CD4-positive, alpha-beta memory T cell (primary cell): ENCODE measurements at places on chromosomes 12 and 14. TPM values are rescaled to one million over a fixed set of nuclear protein-coding genes. Genes with fewer than 3 reads are reported as not detected.
A peak's percentile ranks its signal among the peaks of the same experiment; 100 is the strongest.

- DNase-seq = no peak
Observed at GRCh38 chr14:36981832-36982529, 190.4 kb downstream of the SLC25A21 start.

DNA sequence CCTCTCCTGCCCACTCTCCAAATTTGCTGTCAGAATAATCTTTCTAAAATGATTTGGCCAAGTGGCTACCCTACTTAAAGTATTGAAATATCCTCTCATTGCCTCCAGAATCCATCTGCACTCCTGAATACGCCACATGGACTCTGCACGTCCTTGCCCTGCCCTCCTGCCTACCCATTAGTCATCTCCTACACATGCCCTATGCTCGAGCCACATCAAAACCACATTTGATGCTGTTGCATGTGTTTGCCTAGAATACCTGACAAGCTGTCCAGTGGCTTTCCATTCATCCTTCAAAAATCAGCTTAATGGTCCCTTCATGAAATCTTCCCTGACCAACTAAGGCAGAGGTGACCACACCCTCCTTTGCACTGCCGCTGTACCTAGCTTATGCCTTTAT lies 17.0 kb downstream of the VCPKMT start:
- DNase-seq = no peak

Gene TSPAN8
- not detected for polyA plus RNA-seq

Gene PAX9
- polyA plus RNA-seq = not detected

- DNase-seq = no peak
Observed at GRCh38 chr14:48390346-48390745, 714.9 kb upstream of the MDGA2 start.

GRCh38 chr12:1796515-1797010 lies 23.8 kb upstream of the LRTM2 start:
- DNase-seq = peak; percentile 67

- no peak for DNase-seq
Observed at GRCh38 chr14:64238049-64238448, 56.1 kb downstream of the ESR2 start.

DNA sequence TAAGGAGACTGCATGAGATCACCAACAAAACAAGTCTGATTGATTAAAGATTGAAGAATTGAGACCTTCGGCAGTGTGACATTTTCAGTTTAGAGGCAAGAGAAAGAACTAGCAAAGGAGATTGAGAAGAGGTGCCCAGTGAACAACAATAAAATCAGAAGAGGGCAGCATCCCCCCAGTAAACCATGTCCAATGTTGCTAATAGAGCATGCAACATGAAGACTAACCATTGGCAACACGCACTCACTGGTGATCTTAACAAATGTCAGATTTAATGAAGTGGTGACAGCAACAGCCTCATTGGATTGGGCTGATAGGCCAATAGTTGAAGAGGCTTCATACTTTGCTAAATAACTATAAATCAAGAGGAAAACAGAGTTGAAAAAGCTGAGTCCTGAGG lies 20.7 kb upstream of the TAS2R14 start:
- no peak for DNase-seq

DNA sequence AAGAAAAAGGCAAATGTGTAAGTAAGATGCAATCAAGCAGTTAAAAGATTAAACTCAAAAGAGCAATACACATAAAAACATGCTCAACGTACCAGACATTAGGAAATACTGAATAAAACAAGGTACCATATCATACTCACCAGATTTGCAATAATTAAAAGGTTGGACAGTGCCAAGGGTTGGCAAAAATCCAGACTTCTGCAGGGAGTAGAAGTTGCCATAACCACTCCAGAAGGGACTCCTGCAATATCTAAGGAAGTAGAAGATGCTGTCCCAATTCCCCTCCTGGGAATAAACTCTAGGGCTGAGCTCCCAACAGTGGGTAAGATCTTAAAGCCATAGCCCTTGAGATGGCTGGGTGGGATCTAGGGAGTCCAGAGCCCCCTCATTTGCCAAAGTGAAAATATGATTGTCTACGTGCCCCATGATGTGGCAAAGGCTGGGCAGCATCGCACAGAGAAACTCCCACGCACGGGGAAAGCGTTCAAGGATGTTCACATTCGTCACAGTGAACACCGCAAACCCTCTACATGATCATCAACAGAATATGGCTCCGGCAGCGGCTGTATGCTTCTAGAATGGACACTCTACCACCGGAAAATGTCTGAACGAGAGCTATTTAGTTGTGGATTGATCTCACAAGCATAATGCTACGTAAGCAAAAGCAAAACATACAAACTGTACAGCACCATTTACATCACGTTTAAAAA lies 12.3 kb downstream of the KCTD10 start:
- no peak for DNase-seq

GRCh38 chr12:49200919-49201594 lies 12.2 kb upstream of the TUBA1A start:
- DNase-seq = peak; percentile 49

- DNase-seq = no peak
Observed at GRCh38 chr14:86203843-86204242, 673.9 kb downstream of the FLRT2 start.

- no peak for DNase-seq
Observed at GRCh38 chr12:83434600-83434999, 747.9 kb downstream of the TMTC2 start.

GRCh38 chr14:29671034-29671433 lies 256.6 kb downstream of the PRKD1 start:
- DNase-seq = no peak
